Adrenal gland (tissue), 19 donors: ENCODE measurements at places on chromosomes 5 and 9. TPM values are rescaled to one million over a fixed set of nuclear protein-coding genes. Genes with fewer than 3 reads are reported as not detected.

MOB3B gene
- total RNA-seq: 7.0 TPM

OTP gene
- not detected for total RNA-seq

DMRT3 gene
- total RNA-seq: not detected

CDKN2B gene
- total RNA-seq: 7.8 TPM

OBP2B gene
- total RNA-seq: not detected

SPINK13 gene
- not detected for total RNA-seq

ENTREP1 gene
- 10.6 TPM for total RNA-seq

LHX3 gene
- total RNA-seq: not detected

AGXT2 gene
- 0.06 TPM for total RNA-seq

WNK2 gene
- 8.5 TPM for total RNA-seq

DNA sequence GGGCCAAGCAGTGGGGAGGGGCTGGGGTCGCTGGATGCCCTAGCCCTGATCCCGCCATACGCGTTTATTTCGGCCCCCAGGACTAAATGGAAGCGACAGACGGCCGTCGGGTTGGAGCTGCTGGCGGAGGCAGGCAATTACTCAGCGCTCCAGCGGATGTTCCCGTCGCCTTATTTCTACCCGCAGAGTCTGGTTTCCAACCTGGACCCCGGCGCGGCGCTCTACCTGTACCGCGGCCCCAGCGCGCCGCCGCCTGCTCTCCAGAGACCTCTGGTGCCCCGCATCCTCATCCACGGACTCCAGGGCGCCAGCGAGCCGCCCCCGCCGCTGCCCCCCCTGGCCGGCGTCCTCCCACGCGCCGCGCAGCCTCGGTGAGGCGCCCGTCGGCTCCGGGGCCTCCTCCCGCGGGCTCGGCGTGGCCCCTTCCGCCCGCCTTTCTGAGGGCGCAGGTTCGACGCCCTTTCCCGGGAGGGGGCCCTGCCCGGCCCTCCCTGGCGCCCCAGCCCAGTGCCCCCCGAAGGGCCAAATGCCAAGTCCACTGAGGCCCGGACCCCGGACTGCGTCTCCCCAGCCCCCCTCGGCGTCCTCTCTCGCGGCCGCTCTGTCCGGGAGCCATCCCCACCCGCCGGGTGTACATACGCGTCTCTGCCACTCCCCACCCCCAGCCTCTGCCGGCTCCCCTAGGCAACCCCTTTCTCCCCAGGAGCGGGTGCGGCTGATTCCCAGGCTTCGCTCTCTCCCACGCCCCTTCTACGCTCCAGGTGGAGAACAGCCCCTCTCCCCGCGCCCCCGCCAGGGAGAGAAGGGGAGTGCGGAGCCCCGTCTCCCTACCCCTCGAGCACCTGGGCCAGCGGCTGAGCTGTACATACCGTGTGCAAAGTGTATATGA lies 7.0 kb downstream of the BARHL1 start:
- H3K4me1 ChIP-seq: no peaks in the 10 kb centered on the region
- peaks cover 3% of the 10 kb centered on the region for H3K36me3 ChIP-seq
- no peak for DNase-seq
- H3K27me3 ChIP-seq: peaks cover 71% of the 10 kb centered on the region
- H3K27ac ChIP-seq: no peak overlapping the region
- H3K4me3 ChIP-seq: no peak overlapping the region

DNA sequence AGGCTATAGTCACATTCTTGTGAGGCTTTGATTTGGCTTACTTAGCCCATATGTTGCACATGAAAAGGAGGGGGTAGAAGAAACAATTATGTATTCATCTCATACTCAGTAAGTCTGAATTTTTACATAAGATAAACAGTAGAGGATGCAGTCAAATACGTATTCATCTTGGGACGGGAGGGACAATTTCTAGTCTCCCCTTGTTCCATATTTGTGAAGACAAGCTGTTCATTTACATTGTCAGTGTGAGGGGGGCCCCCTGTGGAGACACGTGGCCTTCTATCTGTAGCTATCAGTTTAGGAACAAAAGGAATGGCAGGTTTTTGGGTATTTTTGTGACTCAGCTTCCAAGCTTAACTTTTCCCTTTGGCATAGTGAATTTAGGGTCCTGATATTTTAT lies 49.2 kb upstream of the PPP1R2B start:
- no peak overlapping the region for H3K27ac ChIP-seq
- no peak for DNase-seq
- no peak overlapping the region for H3K4me3 ChIP-seq
- no peaks in the 10 kb centered on the region for H3K36me3 ChIP-seq

GRCh38 chr5:32507738-32508434 lies 63.3 kb upstream of the ZFR start:
- H3K4me3 ChIP-seq: no peak overlapping the region
- H3K36me3 ChIP-seq: no peaks in the 10 kb centered on the region
- H3K27ac ChIP-seq: no peak overlapping the region
- H3K27me3 ChIP-seq: no peaks in the 10 kb centered on the region
- no peak for DNase-seq
- no peaks in the 10 kb centered on the region for H3K4me1 ChIP-seq

DNA sequence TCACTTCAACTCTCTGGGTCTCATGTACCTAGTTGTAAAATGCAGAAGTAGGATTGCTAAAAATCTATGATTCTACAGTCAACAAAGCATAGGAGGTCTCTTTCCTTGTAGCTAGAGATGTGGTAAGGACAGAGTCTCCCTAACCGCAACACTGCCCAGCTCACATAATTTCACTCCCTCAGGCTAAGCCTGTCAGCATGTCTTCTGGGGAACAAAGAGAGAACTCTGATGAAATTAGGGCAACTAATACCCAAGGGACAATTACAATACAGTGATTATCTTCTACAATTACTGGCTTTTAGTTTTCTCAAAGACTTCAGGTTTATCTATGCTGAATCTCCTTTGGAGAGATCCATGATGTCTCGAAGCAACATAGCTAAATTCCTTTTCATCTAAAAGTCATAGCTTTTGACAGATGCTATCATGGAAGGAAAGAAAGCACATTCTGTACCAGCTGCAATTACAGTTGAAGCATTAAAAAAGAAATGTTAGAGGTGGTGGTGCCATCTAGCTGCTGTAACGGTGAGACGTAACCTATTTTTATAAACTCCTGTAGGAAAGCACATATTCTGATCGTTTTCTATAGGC lies 141.1 kb upstream of the TARS1 start:
- DNase-seq: no peak
- peaks cover 17% of the 10 kb centered on the region for H3K4me1 ChIP-seq
- no peaks in the 10 kb centered on the region for H3K27me3 ChIP-seq
- no peaks in the 10 kb centered on the region for H3K36me3 ChIP-seq
- H3K27ac ChIP-seq: no peak overlapping the region
- H3K4me3 ChIP-seq: no peak overlapping the region

- H3K27me3 ChIP-seq: no peaks in the 10 kb centered on the region
- DNase-seq: no peak
- H3K27ac ChIP-seq: no peak overlapping the region
- no peaks in the 10 kb centered on the region for H3K36me3 ChIP-seq
- H3K4me3 ChIP-seq: no peak overlapping the region
Observed at GRCh38 chr9:105311306-105311705, 66.9 kb downstream of the SLC44A1 start.

- H3K27ac ChIP-seq: no peak overlapping the region
- H3K4me3 ChIP-seq: no peak overlapping the region
- H3K27me3 ChIP-seq: no peaks in the 10 kb centered on the region
- no peaks in the 10 kb centered on the region for H3K36me3 ChIP-seq
- H3K4me1 ChIP-seq: peaks cover 6% of the 10 kb centered on the region
- DNase-seq: no peak
Observed at GRCh38 chr9:77276799-77277198, 99.5 kb downstream of the VPS13A start.

- no peaks in the 10 kb centered on the region for H3K4me1 ChIP-seq
- H3K27me3 ChIP-seq: no peaks in the 10 kb centered on the region
- no peaks in the 10 kb centered on the region for H3K36me3 ChIP-seq
- no peak overlapping the region for H3K4me3 ChIP-seq
- no peak overlapping the region for H3K27ac ChIP-seq
Observed at GRCh38 chr9:121801579-121801978, 150.1 kb downstream of the DAB2IP start.

GRCh38 chr9:110752766-110753165 lies 84.2 kb downstream of the MUSK start:
- DNase-seq: no peak
- no peak overlapping the region for H3K4me3 ChIP-seq
- no peaks in the 10 kb centered on the region for H3K27me3 ChIP-seq

DNA sequence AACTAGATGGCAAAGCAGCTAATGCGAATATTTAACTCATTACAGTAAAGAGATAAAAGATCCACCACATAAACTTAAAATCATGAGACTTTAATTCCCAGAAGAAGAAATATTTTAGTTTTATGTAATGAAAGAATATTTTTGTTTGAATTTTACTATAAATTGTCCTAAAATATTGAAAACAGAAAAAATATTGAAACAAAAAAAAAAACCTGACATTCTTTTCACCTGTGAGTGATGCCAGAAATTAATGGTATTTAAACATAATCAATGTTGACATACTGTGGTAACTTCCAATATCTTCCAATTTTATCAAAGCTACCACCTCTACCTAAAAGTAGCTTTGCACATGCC lies 153.2 kb downstream of the MEF2C start:
- DNase-seq: no peak
- peaks cover 29% of the 10 kb centered on the region for H3K4me1 ChIP-seq
- H3K4me3 ChIP-seq: no peak overlapping the region
- no peaks in the 10 kb centered on the region for H3K27me3 ChIP-seq
- peaks cover 42% of the 10 kb centered on the region for H3K36me3 ChIP-seq

GRCh38 chr5:15168358-15168757 lies 296.8 kb upstream of the ANKH start:
- no peaks in the 10 kb centered on the region for H3K4me1 ChIP-seq
- H3K27me3 ChIP-seq: no peaks in the 10 kb centered on the region
- no peak for DNase-seq
- H3K27ac ChIP-seq: no peak overlapping the region
- no peaks in the 10 kb centered on the region for H3K36me3 ChIP-seq
- H3K4me3 ChIP-seq: no peak overlapping the region

- DNase-seq: no peak
- H3K27ac ChIP-seq: no peak overlapping the region
- H3K36me3 ChIP-seq: no peaks in the 10 kb centered on the region
- peaks cover 12% of the 10 kb centered on the region for H3K27me3 ChIP-seq
- no peaks in the 10 kb centered on the region for H3K4me1 ChIP-seq
Observed at GRCh38 chr9:136282272-136282861, 21.5 kb downstream of the CCDC187 start.

GRCh38 chr5:55413644-55414043 lies 105.9 kb downstream of the MTREX start:
- H3K4me1 ChIP-seq: no peaks in the 10 kb centered on the region
- H3K36me3 ChIP-seq: no peaks in the 10 kb centered on the region
- no peak overlapping the region for H3K27ac ChIP-seq
- no peak overlapping the region for H3K4me3 ChIP-seq

- no peaks in the 10 kb centered on the region for H3K4me1 ChIP-seq
- no peaks in the 10 kb centered on the region for H3K36me3 ChIP-seq
- no peak for DNase-seq
Observed at GRCh38 chr5:10406651-10407050, 35.0 kb upstream of the ROPN1L start.

DNA sequence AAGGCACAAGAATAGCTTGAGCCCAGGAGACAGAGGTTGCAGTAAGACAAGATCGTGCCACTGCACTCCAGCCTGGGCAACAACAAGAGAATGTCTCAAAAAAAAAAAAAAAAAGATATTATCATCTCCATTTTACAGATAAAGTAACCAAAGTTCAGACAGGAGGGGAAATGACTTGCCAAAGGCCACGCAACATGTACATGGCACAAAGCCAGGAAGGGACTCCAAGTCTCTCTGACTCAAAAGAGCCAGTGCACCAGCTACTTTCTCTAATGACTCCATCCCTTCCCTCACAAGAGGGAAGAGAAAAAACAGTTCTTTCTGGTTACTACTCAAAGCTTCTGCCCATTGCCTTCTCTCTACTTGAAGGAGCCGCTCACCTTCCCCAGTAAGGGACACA lies 34.1 kb downstream of the SIL1 start:
- DNase-seq: no peak
- H3K27me3 ChIP-seq: no peaks in the 10 kb centered on the region
- H3K4me1 ChIP-seq: no peaks in the 10 kb centered on the region
- H3K27ac ChIP-seq: no peak overlapping the region

- no peak overlapping the region for H3K27ac ChIP-seq
- DNase-seq: no peak
- H3K27me3 ChIP-seq: no peaks in the 10 kb centered on the region
- no peaks in the 10 kb centered on the region for H3K36me3 ChIP-seq
Observed at GRCh38 chr5:159386028-159386711, 55.9 kb upstream of the IL12B start.

GRCh38 chr9:137070906-137071275 lies 534 bp upstream of the SAPCD2 start:
- peak overlapping the region; percentile 55 for H3K4me3 ChIP-seq
- no peak for DNase-seq
- no peaks in the 10 kb centered on the region for H3K36me3 ChIP-seq
- H3K4me1 ChIP-seq: peaks cover 8% of the 10 kb centered on the region

DNA sequence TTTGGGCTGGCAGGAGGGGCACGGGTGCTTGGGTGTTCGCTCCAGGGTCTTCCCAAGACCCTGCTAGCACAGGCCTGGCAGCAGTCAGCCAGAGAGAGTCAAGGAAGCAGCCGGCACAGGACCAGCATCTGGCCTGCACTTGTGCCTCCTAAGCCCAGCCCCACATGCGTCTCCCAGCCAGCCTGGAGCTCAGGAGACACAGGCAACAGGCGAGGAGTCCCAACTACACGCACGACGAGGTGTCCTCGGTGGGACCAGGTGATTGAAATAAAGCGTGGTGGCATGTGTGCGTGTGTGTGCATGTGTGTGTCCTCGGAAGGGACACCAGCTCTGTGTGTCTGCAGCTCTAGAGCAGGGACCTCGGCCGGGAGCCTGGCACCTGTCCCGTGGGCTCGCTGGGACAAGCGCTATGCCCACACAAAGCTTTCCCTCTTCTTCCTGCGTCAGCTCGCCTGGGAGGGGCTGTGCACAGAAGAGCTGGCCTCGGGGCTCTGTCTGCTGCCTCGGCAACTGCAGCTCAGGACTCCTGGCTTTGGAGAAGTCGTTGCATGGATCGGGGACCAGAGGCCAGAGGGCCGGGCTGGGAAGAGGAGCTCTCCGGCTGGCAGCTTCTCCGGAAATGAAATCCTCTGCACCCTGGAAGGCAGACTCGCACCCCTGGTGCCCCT lies 14.7 kb upstream of the SLC9A3 start:
- no peak overlapping the region for H3K27ac ChIP-seq
- H3K27me3 ChIP-seq: peaks cover 44% of the 10 kb centered on the region
- no peak overlapping the region for H3K4me3 ChIP-seq
- no peaks in the 10 kb centered on the region for H3K36me3 ChIP-seq
- no peak for DNase-seq
- H3K4me1 ChIP-seq: no peaks in the 10 kb centered on the region

DNA sequence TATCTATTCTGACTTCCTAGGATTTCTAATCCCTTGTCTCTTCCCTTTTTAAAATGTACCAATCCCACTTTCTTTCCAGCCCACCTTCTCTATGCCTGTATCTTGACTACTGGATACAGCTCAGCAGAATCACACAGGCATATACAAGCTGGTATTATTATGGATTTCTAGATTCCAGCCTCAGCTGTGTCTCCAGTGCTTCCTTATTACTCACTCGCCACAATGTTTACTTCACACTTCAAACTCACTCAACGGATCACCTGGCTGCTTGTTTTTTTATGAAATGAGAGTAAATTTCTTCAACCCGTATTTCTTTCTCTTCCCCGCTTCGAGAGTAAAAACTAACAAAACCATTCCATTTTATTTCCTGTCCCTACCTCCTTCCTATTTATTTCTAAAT lies 38.8 kb downstream of the CWC27 start:
- no peaks in the 10 kb centered on the region for H3K36me3 ChIP-seq
- no peaks in the 10 kb centered on the region for H3K4me1 ChIP-seq
- no peak overlapping the region for H3K27ac ChIP-seq
- H3K4me3 ChIP-seq: no peak overlapping the region
